ENCODE measurements at places on chromosomes 4 and X.

DNA sequence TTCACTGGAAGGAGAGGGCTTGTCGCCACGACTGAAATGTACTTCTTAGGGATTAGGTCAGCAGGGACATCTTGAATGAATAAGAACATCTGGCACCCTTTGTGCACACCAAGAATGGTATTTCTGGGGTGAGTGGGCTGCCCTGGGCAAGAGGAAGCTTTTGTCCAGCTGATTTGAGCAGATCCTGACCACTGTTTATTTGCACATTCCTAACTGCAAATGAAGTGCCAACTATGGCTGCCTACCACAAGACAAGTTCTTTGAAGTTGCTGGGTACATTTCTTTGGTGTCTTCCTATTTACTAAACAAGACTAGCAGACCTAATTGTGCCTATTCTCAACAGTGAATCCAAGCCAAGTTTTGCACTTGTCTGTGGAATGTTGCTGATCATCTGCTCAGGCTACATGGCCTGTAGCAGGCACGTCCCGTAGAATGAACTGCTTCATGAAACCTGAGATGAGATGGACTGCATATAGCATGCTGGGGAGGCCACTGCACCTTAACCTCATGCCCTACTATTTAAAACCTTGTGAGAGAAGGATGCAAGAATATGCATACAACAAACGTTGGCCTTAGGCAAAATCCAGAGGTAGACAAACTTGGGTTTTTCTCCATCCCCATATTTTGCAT lies 45.0 kb downstream of the PIR start:
- no peak for DNase-seq

- DNase-seq: no peak
Observed at GRCh38 chr4:61772126-61772525, 572.0 kb downstream of the ADGRL3 start.

DNA sequence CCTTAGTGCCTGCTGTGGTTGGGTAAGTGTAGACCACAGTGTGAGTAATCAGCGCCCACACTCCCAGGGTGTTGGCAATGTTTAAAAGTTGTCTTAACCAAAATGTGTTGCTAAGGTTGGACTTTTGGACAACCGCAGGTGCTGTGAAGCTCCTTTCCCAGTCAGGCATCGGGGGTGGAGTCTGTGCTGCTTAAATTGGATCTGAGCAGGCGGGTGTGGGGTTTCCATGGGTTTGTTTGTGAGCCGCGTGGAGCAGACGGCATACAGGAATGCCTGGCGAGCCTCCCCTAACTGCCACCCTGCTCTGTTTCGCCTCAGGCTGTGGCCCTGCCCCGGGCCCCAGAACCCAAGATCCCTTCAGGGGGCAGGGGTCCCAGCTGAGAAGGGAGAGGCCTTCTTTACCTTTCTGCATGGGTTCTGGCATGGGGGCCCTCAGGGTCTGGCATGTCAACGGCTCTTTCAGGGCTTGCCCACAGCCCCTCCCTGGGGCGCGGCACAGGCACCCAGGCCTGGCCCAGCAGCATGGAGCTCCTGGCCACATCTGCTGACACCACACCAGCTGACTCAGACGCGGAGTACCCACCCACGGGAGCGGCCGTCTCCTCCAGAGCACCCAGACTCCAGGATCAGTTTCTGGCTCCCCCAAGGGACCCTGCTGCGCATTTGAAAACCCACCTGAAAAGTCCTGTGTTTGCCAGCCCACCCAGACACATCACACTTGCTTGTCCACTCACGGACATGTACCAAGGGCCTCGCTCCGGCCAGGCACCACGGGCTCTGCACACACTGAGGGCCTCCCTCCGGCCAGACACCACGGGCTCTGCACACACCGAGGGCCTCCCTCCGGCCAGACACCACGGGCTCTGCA lies 5.1 kb upstream of the SPON2 start:
- DNase-seq: no peak

GRCh38 chr4:55143858-55144257 lies 18.5 kb upstream of the KDR start:
- DNase-seq: no peak

GRCh38 chr4:53490965-53491622 lies 100.2 kb downstream of the LNX1 start:
- DNase-seq: no peak

- DNase-seq: no peak
Observed at GRCh38 chr4:39472396-39472795, 13.5 kb downstream of the LIAS start.

DNA sequence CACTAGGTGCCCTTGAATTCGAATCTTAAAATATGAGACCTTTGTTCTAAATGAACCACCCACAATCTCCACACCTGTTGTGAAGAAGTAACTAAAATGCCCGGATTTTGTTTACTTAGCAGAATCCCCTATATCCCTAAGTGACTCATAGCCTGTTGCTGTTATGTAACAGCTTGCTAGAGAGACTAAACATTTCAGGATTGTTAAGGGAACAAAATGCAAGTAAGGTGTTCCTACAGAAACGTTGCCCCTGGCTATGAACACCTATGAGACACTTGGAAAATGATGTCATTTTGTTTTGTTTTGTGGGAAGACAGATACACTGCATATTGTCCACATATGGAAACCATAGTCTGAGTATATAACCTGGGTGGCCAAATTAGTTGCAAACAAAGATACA lies 24.2 kb upstream of the MXRA5 start:
- DNase-seq: no peak

DNA sequence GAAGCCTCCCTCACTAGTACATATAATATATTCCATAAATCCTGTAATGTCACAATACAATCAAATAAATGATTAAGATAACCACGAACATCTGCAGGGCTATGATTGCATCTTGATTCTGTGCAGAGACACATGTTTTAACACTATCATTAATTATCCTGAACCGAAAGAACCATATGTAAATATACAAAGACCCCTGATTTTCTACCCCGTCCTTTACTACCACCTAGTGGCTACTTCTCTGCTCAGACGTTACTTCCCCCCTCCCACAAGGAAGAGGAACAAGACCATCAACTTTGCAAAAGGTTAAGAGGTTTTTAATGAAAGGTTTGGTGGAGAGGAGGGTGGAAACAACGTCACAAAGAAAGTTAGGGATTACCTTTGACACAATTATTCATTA lies 134.0 kb downstream of the COL4A6 start:
- DNase-seq: no peak

DNA sequence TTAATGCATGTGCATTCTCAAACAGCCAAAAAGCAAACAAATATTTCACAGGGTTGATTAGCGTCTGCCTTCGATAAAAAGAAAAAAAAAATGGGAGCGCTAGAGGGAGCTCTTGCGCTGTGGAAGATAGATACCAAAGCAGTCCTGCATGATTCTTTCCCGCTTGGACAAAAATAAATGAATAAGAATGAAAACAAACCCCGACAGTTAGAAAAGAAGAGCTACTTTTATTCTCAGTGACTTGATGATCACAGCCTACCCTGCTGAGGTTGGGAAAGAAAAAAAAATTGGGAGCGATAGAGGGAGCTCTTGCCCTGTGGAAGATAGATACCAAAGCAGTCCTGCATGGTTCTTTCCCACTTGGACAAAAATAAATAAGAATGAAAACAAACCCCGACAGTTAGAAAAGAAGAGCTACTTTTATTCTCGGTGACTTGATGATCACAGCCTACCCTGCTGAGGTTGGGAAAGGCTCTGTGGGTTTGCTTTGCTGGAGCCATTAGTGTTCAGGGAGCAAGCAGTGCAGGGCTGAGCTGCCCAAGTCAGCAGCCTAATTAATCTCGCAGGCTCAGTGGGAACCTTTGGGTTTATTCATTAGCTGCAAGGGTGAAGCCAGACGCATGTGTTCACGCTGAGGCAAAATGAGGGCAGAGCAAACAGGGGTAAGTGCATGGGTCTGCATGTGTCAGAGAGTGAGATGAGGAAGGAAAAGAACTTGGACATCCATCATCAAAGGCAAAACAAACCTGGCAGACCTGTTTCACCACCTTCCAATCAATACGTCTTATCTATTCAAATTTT lies 249.3 kb upstream of the PRKX start:
- no peak for DNase-seq

DNA sequence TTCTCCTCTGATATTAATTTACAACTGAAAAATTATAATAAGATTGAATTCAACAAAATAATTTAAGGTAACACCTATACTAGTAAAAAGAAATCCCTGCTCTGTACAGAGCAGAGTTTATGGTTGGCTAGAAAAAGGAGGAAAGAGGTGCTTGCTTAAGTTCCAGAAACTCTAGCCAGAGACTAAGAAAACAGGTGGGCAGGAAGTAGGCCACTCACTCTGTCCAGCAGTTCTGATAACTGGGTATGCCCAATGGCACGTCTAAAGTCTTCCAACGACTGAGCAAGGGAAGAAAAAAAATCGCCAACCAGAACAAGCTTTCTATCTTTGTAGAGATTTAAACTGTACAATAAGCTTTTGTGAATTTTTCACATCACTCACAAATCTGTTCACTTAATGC lies 42.1 kb downstream of the TMEM165 start:
- DNase-seq: no peak

DNA sequence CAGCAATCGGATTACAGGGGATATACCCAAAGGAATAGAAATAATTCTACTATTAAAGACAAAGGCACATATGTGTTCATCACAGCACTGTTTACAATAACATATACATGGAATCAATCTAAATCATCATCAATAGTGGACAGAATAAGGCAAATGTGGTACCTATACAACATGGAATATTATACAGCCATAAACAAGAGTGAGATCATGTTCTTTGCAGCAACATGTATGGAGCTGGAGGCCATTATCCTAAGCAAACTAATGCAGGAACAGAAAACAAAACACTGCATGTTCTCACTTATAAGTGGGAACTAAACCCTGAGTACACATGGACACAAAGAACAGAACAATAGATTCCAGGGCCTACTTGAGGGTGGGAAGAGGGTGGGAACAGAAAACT lies 163.2 kb downstream of the CFAP299 start:
- no peak for DNase-seq

DNA sequence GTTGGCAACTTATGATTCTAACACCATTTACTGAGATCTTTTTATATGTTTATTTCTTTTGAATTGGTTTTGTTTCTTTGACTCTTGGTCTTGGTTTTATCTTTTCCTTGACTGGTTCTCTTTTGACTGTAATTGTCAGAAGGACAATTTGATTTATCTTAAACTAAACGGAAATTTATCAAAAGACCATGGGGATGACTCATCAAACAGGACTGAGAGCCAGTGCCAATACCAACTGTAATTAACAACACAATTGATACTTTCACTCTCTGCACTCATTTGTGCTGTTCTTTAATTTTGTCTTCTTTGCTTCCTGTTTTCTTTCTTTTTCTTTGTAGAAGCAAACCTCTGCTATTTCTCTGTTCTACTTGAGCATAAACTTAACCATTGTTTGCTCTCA lies 776.8 kb downstream of the CCSER1 start:
- no peak for DNase-seq

- DNase-seq: peak; percentile 10
Observed at GRCh38 chrX:134377537-134377936, 82.4 kb upstream of the HPRT1 start.

DNA sequence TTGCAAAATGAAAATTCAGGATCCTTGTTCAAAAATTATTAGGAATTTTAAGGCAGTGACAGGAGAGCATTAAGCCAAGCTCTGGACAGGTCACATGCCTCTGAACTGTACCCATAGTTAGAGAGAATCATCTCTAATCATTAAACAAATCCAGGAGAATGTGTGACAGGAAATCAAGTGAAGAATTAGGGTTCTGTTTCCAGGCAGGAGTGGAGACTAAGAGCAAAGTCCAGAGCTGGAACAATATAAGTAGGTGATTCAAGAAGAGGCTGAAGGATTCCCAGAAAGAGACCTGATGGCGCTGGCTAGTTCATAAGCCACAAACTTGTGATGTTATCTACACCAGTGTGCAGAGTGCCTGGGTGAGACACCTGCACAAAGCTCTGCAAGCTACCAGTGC lies 104.6 kb upstream of the PRKG2 start:
- no peak for DNase-seq

DNA sequence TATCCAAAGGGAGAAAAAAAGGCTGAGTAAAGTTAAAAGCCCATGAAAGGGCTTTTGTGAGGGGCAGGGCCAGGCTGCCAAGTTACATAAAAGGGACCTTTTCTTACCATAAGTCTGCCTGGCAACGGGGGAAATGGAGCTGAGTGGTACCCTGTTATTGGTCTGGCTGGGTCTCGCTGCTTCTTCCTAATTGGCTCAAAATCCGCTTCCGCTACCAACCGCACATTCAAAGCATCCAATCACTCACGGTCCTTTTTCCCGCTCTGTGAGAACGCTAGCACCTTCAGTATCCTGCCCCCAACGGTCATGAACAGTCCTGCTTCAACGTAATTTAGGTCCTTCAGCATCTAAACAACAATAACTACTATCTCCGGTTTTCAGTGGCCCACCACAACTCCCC lies 611 bp downstream of the TEX11 start:
- no peak for DNase-seq

DNA sequence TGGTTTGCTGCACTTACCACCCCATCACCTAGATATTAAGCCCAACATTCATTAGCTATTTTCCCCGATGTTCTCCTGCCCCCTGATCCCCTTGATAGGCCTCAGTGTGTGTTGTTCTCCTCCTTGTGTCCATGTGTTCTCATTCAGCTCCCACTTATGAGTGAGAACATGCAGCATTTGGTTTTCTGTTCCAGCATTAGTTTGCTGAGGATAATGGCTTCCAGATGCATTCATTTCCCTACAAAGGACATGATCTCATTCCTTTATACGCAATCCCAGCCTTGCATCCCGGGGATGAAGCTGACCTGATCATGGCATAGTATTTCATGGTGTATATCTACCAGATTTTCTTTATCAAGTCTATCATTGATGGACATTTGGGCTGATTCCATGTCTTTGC lies 99.0 kb upstream of the DCAF12L2 start:
- DNase-seq: no peak

- DNase-seq: no peak
Observed at GRCh38 chr4:107058828-107059227, 22.7 kb upstream of the DKK2 start.

GRCh38 chr4:74364652-74365491 lies at the start of gene EREG:
Gene EREG, plus strand, starts transcription at chr4:74365145. Its CDS starts 164 bp downstream, at chr4:74365309.
- no peak for DNase-seq

- DNase-seq: no peak
Observed at GRCh38 chr4:87633243-87633642, 16.8 kb upstream of the DMP1 start.

DNA sequence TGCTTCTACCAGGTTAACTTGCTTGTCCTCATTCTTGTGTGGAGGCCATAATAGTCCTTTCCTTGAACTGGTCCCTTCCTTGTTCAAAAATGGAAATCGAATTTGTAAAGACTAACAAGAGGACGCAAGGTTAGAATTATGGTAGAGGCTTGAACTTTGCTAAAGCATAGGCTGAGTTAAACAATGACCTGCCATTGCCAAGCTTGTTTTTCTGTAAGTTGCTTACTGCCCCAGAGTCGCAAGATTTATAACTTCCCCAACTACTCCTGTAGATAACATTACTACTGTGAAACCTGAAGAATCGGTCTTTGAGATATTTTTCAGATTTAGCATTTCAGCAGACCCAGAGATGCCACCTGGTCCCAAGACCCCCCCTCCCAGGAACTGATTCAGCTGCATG lies 45.3 kb downstream of the RAB33B start:
- no peak for DNase-seq

- no peak for DNase-seq
Observed at GRCh38 chrX:108217876-108218275, 126.3 kb downstream of the ATG4A start.
